ENCODE measurements at places on chromosomes 3 and 15.

DNA sequence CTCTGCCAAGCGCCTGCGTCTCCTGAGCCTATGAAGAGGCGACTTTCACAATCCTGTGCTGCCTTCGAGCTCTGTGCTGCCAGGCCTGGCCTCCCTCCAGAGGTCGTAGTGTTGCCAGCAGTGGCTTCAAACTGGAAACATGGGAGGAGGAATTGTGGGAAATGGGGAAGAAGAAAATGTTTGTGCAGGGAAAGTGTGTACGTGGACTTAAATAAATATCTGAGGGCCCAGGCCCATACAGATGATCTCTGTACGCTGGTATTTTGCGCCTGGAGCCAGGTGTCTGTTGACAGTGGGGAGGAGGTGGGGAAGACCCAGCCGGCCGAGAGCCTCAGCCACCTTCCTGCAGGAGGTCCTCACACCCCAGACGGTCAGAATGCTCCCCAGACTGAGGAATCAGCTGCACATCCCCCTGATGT, 44.6 kb downstream of the ZBTB38 start:
- no peak for DNase-seq

- DNase-seq, result no peak
Measured at GRCh38 chr15:35756623-35757022, 210.7 kb upstream of the DPH6 start.

DNA sequence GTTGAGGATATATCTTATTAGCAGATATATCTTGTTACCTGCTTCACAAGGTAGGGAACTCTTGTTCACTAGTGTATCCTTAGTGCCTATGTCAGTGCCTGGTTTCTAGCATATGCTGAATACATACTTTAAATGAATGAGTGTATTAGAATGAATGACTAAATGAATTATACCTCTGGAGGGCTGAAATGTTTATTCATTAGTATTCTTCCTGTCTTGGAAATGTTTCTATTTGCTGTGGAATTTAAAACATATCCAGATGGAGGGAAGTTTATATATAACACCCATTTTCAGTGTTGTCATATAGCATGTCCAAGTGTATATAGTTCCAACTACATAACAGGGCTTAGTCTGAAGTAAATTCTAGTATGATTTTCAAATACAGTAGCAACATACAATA, 581.5 kb downstream of the TBL1XR1 start:
- DNase-seq, result no peak

DNA sequence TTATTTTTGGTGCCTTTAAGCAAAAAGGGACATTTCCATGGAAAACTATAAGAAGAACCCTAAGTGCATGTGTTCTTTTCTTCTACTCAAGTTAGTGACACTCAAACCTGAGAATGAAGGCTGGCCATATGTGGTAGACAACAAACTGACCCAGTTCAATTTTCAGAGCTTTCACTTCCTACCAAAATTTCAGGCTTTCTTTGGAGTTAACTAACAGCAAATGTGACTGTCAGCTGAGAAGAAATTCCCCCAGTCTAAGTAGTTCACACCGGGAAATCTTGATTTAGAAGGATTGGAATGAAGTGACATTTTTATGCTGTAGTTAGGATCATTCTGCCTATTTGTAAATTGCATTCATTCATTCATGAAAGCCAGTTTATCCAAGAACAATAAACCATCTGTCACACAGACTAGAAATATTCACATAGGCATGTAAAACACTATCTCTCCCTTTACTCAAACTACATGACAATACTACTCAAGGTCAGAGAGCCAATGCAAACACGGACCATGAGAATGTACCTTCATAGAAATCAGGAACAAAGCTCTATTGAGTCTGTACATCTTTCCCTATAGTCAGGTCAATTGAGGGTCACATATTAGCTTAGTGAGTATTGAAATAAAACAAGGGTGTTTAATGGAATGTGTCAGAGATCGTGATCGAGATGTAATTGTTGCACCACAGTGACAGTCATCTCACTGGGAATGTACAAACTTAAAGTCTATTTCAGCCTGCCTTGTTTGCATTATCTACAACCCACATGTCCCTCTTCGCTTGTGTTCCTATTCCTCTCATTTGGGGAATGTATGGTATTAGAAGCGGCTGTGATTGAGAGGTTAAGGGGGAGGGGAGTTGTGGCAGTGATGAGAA, 113.8 kb upstream of the TGFBR2 start:
- DNase-seq, result no peak

GRCh38 chr3:183698756-183699155, 1.2 kb downstream of the YEATS2 start:
- DNase-seq, result no peak

DNA sequence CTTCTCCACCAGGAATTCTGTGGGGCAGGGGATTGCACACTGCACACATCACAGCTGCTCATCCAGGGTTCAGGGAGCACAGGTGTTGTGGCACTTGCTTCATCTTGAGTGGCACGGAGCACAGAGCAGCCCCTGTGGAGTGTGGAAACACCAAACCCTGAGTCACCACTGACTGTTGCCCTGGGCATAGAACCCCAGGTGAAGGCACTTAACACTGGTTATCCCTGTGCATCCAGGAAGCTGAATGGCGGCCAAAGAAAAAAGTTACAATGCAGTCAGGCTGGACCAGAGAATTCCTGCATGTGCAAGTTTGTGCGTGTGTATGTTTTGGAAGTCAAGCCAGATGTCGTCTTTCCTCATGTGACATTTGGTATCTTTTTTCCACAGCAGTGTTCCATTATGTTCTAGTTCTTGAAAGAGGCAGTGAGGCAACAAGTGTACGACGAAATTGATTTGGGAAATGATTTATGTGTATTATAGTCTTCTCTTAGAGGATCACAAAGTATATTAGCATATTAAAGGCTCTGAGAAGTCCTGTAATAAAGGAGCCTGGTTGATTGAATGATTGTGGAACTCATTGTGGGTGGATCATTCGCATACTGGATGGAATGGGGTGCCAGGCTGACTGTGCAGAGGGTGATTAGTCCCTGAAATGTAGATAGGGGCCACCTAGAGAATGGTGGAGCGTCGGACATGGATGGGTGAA, 292.3 kb downstream of the TLE3 start:
- DNase-seq, result no peak

DNA sequence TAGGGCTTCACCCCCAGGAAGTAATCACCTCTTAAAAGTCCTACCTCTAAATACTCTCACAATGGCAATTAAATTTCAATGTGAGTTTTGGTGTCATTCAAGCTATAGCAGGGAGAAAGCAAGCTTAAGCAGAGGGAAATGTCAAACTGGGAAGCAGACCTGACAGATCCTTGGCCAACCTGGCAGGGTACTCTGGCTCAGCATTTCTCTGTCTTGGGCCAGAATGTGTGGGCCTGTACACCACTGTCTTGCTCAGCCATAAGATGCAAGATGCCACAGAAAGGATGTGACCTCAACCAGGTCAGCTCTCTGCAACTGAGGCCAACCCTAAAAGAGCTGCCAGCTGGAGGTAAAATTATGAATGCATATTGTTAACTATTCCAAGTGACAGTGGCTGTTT, 130.6 kb upstream of the CMC1 start:
- no peak for DNase-seq

DNA sequence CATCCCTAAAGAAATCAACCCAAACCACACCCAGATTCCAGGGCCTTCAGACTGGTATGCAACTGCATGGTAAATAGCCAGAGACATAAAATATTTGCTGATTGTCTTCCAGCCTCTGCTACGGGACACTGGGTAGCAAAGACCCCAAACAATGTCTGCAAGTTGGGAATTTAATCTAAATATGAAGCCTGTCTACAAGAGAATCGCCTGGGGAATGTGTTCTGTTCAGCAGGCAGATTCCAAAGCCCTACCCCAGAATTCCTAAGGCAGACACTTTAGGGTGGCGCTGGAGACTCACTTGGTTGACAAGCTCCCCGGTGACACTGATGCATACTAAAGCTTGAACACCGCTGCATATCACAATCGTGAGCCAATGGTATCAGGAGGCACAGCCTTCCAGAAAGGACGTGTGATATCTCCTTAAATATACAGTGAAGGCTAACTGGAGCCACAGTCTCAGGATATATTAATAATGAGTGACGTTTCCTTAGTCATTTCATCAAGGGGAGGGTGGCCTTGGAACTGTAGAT, 684.1 kb downstream of the NTRK3 start:
- no peak for DNase-seq

GRCh38 chr3:179955286-179955685, 81.5 kb downstream of the PEX5L start:
- no peak for DNase-seq

- DNase-seq, result no peak
Measured at GRCh38 chr15:63891079-63891767, 57.5 kb upstream of the HERC1 start.

GRCh38 chr3:108862865-108863798, 40.5 kb downstream of the TRAT1 start:
- DNase-seq, result no peak

GRCh38 chr15:66803182-66803729, 101.2 kb downstream of the SMAD6 start:
- DNase-seq, result no peak

- no peak for DNase-seq
Measured at GRCh38 chr15:33941279-33942063, 26.8 kb upstream of the CHRM5 start.

GRCh38 chr15:64536244-64536836, 76.0 kb downstream of the ZNF609 start:
- DNase-seq, result no peak

- no peak for DNase-seq
Measured at GRCh38 chr15:58605931-58606530, 143.5 kb downstream of the ADAM10 start.

DNA sequence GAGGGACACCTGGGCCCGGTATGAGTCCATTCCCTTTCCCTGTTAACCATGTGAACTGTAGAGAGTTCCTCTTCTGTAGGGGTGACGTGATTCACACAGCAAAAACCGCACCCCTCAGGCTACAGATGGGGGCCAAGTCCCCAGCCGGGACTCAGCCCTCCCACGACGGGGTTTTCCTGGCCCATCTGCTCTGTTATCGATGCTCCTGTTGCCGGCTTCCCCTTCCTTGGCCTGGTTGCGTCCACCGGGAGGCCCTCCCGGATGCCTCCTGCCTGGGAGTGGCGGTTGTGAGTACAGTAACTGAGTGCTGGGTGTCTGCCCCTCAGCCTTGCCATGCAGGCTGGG, 817 bp upstream of the PLXNA1 start:
- DNase-seq, result no peak

DNA sequence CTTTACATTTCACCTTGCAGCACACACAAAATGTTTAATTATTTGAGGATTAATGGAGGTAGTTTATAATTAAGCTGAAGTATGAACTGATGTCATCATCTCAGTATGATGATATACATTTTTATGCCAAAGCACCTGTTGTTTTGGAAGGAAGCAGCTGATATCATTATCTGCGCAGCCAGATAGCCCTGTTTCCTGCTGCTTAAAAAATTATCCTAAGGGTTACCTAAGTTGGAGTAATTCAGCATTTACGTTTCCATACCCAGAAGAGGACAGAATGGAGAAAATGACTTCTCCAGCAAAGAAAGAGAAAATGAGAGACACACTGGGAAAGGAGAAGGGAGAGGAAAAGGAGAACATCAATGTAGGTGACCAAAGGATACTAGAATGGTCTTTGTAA, 370.3 kb upstream of the PLSCR5 start:
- no peak for DNase-seq

GRCh38 chr15:72033285-72033684, 84.7 kb downstream of the MYO9A start:
- no peak for DNase-seq

DNA sequence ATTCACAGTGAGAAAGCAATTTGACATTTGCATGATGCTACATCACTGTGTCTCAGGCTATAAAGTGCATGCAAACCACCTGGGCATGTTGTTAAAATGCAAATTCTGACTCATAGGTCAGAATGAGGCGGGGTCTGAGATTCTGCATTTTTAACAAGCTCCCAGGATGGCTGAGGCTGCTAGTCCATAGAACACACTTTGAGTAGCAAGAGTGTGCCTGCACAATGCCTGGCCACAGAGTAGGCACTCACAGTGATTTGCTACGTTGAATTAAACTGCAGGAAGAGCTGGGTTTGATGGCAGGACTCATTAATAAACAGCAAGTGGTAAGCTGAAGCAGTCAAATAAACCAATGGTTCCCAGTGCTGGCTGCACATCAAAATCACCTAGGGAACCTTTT, 48.1 kb downstream of the NTRK3 start:
- DNase-seq, result no peak

DNA sequence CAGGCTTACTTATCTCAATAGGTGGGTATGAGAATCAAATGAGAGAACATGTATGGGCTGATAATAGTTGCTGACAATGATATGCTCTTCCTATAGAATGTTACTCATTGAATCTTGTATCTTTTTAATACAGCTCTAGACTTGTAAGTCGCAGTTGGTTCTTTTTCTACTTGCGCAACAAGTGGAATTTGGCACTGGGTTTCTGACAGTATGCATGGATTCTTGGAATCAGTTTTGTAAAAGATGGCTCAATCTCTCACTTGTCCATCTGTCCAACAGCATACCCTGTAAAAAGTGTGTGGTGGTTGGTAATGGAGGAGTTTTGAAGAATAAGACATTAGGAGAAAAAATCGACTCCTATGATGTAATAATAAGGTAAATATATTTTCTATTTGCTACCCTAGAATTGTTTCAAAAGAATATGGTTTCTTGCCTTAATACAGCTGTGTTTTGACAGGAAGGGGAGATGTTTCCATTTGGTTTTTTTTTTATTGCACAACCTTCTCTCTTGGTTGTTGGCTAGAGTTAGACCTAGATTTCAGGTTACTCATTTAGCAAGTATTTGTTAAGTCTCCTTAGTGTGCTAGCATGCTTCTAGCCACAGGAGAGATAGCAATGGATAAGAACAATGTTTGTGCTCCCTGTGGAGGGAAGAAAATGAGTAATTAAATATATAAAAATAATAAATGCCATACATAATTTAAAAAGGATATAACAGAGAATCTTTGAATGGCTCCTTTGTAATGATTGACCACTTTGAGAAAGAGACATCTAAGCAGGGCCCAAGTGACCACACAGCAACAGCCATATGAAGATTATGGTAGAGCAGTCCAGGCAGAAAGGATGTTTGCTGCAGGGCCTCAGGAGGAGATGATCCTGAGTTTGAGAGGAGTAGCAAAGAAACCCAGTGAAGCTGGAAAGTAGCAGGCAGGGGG, 21.8 kb downstream of the ST3GAL6 start:
- peak; percentile 57 for DNase-seq

GRCh38 chr3:48623851-48624547, 2.4 kb upstream of the TMEM89 start:
- no peak for DNase-seq

- no peak for DNase-seq
Measured at GRCh38 chr3:160698599-160699195, 21.7 kb downstream of the ARL14 start.

- no peak for DNase-seq
Measured at GRCh38 chr15:31545257-31545656, 218.6 kb downstream of the KLF13 start.

DNA sequence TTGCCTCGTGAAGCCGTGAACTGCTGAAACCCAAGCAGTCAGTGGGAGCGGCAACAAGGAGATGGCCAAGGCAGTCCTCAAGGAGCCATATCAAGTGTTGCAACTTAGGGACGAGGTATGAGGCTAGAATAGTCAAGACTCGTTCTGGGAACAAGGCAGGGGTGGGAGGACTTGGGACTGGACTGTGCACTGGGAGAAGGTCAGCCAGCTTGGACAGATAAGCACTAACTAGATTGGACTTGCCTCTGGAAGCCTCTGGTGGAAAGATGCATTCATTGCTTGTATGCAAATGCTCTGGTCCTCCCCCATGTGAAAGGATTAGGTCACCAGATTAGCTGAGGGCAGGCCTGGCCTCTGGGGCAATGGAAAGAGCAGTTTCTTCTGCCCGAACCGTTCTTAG, 123.3 kb upstream of the CTNNB1 start:
- no peak for DNase-seq

GRCh38 chr3:128050597-128050996, 1.6 kb upstream of the SEC61A1 start:
- DNase-seq, result no peak

- no peak for DNase-seq
Measured at GRCh38 chr3:36175113-36175812, 205.0 kb upstream of the STAC start.
